Testis (tissue), 5 donors: ENCODE measurements at places on chromosomes 11 and 22.

- peak; percentile 95 for DNase-seq
Observed at GRCh38 chr11:2890466-2891294, 5.1 kb upstream of the CDKN1C start.

- DNase-seq: no peak
Observed at GRCh38 chr11:114150671-114151070, 91.2 kb downstream of the ZBTB16 start.

GRCh38 chr11:113553235-113553634 lies 78.0 kb upstream of the DRD2 start:
- no peak for DNase-seq

GRCh38 chr22:35202376-35202775 lies 54.9 kb upstream of the HMGXB4 start:
- no peak for DNase-seq

- no peak for DNase-seq
Observed at GRCh38 chr11:63736864-63737263, 31.7 kb downstream of the ZFTA start.

DNA sequence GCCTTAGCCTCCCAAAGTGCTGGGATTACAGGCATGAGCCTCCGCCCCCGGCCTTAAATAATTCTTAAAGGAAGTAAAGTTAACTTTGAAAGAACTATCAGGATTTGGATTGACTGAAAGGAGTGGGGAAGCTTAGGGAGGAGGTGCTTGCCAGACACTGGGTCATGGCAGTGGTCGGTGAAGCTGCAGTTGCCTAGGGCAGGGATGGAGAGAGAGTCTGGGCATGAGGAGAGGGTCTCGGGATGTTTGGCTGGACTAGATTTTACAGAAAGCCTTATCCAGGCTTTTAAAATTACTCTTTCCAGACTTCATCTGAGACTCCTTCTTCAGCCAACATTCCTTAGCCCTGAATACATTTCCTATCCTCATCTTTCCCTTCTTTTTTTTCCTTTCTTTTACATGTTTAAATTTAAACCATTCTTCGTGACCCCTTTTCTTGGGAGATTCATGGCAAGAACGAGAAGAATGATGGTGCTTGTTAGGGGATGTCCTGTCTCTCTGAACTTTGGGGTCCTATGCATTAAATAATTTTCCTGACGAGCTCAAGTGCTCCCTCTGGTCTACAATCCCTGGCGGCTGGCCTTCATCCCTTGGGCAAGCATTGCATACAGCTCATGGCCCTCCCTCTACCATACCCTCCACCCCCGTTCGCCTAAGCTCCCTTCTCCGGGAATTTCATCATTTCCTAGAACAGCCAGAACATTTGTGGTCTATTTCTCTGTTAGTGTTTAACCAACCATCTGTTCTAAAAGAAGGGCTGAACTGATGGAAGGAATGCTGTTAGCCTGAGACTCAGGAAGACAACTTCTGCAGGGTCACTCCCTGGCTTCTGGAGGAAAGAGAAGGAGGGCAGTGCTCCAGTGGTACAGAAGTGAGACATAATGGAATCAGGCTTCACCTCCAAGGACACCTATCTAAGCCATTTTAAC lies at the start of gene NNMT:
Gene NNMT, plus strand, starts transcription at position 724 of the 929 bp plus-strand sequence. Its CDS starts 158 bp downstream, at position 882.
- peak; percentile 38 for DNase-seq

DNA sequence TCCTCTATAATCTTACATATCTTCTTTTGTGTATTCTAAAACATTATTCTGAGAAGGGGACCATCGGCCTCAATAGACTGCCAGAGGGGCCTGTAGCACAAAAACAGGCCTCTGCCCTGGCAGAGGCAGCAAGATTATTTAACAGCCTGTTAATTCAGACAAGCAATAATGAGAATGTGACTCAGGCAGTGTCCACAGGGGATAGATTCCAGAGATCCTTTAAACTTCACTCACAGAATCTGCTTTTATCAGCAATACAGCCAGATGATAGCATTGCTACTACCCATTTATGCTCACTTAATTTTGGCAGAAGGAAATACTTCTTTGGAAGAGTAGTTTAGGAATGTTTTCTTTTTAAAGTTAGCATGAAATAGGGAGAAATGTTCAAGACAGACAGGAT lies 44.9 kb downstream of the AAMDC start:
- DNase-seq: no peak
